Keratinocyte (primary cell): ENCODE measurements at places on chromosomes 3 and 15.

DNA sequence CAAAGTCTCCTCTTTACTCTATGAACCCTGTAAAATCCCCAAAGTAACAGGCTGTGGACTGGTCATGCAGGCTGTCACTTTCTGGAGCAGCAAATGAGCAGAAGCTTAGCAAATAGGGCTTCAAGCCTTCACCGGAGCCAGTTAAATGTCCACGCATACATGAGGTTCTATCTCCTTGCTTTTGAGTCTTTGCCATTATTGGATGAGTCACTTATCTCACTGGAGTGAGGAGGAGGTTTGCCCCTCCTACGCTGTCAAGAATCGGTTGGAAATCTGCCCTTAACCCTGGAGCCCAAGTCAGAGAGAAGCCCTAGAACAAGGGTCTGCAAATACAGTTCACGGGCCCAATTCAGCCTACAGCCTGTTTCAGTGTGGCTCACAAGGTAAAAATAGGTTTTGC is 126.1 kb upstream of the CTNNB1 start:
- no peak overlapping the region for H3K4me3 ChIP-seq
- no peaks in the 10 kb centered on the region for H3K36me3 ChIP-seq
- no peak overlapping the region for H3K27ac ChIP-seq
- no peak for DNase-seq
- H3K4me1 ChIP-seq: peaks cover 3% of the 10 kb centered on the region
- no peaks in the 10 kb centered on the region for H3K27me3 ChIP-seq

DNA sequence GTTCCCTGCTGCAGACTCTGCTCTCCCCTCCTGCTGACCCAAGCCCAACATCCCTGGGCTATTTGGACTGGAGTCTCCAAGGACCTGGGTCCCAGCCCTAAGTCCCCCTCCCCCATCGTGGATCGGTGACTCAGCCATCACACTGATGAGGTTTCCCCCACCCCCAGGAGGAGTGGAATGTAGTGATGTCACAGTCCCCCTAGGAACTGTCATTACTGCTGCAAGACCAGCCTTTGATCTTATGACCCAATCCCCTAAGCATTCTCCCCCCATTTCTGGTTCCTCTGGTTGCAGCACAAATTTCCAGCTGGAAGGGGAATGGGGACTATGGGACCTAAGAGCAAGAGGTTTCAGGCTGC is 63.4 kb upstream of the CSPG4 start:
- no peaks in the 10 kb centered on the region for H3K36me3 ChIP-seq
- H3K4me1 ChIP-seq: peaks cover 5% of the 10 kb centered on the region
- no peak overlapping the region for H3K27ac ChIP-seq
- DNase-seq: no peak
- H3K4me3 ChIP-seq: no peak overlapping the region

DNA sequence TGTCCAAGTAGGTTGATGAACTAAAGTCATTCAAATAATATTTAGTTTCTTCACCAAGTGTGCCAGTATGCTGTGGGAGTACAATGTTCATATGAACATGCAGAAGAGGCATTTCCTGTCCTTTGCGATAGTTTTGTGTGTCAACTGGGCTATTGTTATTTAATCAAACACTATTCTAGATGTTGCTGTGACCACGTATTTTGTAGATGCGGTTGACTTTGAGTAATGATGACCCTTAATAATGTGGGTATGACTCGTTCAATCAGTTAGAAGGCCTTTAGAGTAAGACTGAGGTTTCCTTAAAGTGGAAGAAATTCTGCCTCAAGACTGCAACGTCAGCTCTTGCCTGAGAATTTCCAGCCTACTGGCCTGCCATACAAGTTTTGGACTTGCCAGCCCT is 470.7 kb upstream of the CBLB start:
- no peak overlapping the region for H3K4me3 ChIP-seq
- no peaks in the 10 kb centered on the region for H3K36me3 ChIP-seq
- no peaks in the 10 kb centered on the region for H3K4me1 ChIP-seq
- no peak for DNase-seq

GRCh38 chr15:73926219-73927002 is at the start of gene LOXL1:
LOXL1 (plus strand) TSS chr15:73926462; CDS start chr15:73926784, 322 bp downstream.
- no peaks in the 10 kb centered on the region for H3K27me3 ChIP-seq
- no peak for DNase-seq
- H3K36me3 ChIP-seq: no peaks in the 10 kb centered on the region
- no peak within 1 kb of the TSS for H3K27ac ChIP-seq
- H3K4me3 ChIP-seq: peak within 1 kb of the TSS; percentile 41

DNA sequence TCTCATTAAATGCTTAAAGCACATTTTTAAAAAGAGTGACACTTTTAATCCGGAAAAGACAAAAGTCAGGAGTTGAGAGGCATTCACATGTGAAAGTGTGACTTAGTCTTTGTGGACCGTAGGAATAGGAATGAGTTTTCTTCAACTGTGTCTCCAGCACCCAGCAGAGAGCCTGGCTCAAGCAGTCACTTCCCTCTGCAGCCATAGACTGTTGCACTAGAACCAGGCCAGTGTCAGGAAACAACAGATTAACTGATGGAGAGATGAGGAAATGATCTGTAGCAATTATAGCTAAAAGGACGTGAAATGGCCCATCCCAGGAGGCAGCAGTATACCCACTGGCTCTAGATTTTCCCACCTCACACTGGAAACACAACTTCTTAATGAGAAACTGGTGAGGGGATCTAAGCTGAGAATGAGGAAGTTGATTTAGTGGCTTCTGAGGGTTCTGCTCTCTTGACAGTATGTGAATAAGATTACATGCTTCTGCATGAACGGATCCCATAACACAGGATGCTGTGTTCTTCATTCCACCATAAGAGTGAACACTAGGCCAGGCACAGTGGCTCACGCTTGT is 19.8 kb downstream of the CFAP92 start:
- H3K4me1 ChIP-seq: no peaks in the 10 kb centered on the region
- no peak overlapping the region for H3K4me3 ChIP-seq
- DNase-seq: no peak
- no peaks in the 10 kb centered on the region for H3K36me3 ChIP-seq
- H3K27ac ChIP-seq: no peak overlapping the region

DNA sequence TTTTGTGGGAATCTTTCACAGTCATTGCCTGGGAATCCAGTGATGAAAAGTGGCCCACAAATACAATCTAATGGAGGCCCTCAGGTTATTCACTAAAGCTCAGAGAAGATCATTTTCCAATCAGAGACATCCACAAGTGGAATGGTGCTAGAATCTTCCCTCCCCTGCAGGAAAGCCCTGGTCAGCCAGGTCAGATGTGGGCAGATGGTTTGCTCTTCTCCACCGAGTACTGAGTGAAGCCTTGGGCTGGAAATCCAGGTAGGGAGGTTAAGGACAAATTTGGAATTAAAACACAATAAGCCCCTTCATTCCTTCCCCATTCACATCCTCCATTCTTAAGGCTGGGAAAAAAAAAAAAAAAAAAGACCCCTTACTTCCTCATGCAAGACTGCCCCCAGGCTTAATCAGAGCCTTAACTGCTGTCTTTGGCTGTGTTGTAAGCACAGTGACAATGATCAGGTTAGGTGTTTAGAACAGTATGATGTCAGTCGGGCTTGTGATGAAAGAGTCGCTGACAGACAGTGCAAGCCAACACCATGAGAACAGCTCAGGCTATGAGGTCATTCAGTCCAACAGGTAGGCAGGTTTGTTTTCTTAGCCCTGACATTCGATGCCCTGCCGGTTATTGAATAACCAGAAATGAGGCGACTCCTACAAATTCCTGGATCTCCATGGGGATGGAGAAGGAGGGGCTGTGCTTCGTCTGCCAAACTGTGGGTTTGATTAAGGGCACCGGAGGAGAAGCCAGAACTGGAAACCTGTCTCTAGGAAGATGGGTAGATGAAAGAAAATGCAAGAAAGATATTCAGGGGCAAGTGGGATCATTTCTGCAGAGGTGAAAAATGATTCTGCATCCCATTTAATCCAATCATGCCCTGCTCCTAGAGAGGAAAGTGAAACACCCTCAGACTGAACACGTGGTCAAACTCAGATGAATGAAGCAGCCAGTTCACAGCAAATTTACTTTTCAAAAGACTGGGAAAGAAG is 23.5 kb upstream of the HES1 start:
- peaks cover 13% of the 10 kb centered on the region for H3K27me3 ChIP-seq
- DNase-seq: no peak
- no peaks in the 10 kb centered on the region for H3K36me3 ChIP-seq
- H3K4me3 ChIP-seq: no peak overlapping the region
- no peak overlapping the region for H3K27ac ChIP-seq

DNA sequence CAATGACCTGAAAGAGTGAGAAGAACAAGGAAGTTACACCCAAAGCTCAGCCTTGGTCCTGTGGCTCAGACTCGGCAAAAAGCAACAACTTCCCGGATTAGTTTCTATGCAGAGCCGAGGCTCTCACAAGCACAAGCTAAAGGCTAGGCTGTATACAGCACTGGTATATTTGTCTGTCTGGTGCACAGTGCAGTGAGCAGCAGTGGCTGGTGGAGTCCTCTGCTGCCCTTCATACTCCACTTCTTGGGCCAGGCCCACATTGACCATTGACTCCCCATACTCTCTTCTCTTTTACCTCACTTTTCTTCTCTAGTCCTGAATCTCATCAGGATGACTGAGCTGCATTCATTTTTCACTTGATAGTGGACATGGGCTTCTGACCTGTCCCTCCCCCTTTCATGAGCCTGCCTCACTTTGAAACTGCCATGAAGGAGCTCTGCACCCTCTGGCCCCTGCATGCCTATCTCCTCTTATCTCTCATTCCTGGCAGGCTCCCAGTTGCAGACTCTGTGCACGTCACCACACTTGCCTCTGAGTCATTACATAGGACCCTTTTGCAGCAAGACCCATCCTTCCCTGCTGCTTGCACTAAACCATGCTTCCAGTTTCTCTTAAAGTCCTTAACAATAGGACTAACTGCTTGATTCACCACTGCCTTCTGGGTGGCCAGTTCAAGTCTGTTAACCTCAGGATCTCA is 379.3 kb downstream of the NTRK3 start:
- H3K27me3 ChIP-seq: no peaks in the 10 kb centered on the region
- no peaks in the 10 kb centered on the region for H3K36me3 ChIP-seq
- no peak overlapping the region for H3K27ac ChIP-seq
- no peaks in the 10 kb centered on the region for H3K4me1 ChIP-seq
- H3K4me3 ChIP-seq: no peak overlapping the region
- DNase-seq: no peak

- H3K36me3 ChIP-seq: no peaks in the 10 kb centered on the region
- H3K27ac ChIP-seq: no peak overlapping the region
- no peaks in the 10 kb centered on the region for H3K4me1 ChIP-seq
- H3K27me3 ChIP-seq: peaks cover 10% of the 10 kb centered on the region
- no peak for DNase-seq
Measured at GRCh38 chr3:14508966-14509795, 31.0 kb downstream of the GRIP2 start.

DNA sequence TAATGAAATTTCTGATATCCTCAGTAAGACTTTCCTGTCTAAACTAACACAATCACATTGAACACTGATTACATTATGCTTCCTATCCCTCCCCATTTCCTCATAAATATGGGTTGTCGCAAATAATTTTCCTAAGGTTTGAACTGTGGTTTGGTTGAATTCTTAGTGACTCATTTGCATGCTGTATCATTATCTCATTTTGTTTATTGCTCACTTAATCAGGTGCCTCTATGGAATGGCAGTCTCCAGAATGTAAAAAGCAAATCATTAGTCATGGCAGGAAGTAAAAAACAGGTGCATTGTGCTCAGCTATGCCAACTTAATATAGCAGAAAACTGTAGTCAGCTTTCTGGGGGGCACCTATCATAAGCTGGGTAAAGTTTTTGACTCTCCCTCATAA is 216.0 kb upstream of the ZBTB20 start:
- no peaks in the 10 kb centered on the region for H3K36me3 ChIP-seq
- no peaks in the 10 kb centered on the region for H3K27me3 ChIP-seq
- DNase-seq: no peak
- H3K4me1 ChIP-seq: no peaks in the 10 kb centered on the region
- H3K27ac ChIP-seq: no peak overlapping the region
- H3K4me3 ChIP-seq: no peak overlapping the region

GRCh38 chr15:96273317-96274086 is 57.0 kb upstream of the NR2F2 start:
- no peaks in the 10 kb centered on the region for H3K27me3 ChIP-seq
- H3K4me3 ChIP-seq: no peak overlapping the region
- no peaks in the 10 kb centered on the region for H3K36me3 ChIP-seq
- peak overlapping the region; percentile 77 for H3K27ac ChIP-seq

- no peak for DNase-seq
- H3K4me3 ChIP-seq: no peak overlapping the region
- H3K27ac ChIP-seq: no peak overlapping the region
- no peaks in the 10 kb centered on the region for H3K27me3 ChIP-seq
- no peaks in the 10 kb centered on the region for H3K36me3 ChIP-seq
Measured at GRCh38 chr3:44902628-44903027, 28.2 kb downstream of the TGM4 start.

GRCh38 chr3:193236599-193236998 is 4.4 kb upstream of the PLAAT1 start:
- no peak for DNase-seq
- H3K4me3 ChIP-seq: no peak overlapping the region
- peaks cover 3% of the 10 kb centered on the region for H3K27me3 ChIP-seq
- peaks cover 5% of the 10 kb centered on the region for H3K4me1 ChIP-seq
- H3K36me3 ChIP-seq: no peaks in the 10 kb centered on the region

- H3K36me3 ChIP-seq: no peaks in the 10 kb centered on the region
- H3K4me3 ChIP-seq: no peak overlapping the region
- no peak overlapping the region for H3K27ac ChIP-seq
- DNase-seq: no peak
Measured at GRCh38 chr15:58357529-58358476, 74.0 kb upstream of the LIPC start.

GRCh38 chr3:56928379-56929068 is 126.8 kb upstream of the ARHGEF3 start:
- H3K27ac ChIP-seq: no peak overlapping the region
- H3K4me1 ChIP-seq: peaks cover 53% of the 10 kb centered on the region
- no peaks in the 10 kb centered on the region for H3K36me3 ChIP-seq
- H3K27me3 ChIP-seq: no peaks in the 10 kb centered on the region
- H3K4me3 ChIP-seq: no peak overlapping the region

GRCh38 chr3:18681818-18682345 is 256.7 kb upstream of the SATB1 start:
- no peaks in the 10 kb centered on the region for H3K27me3 ChIP-seq
- H3K4me3 ChIP-seq: no peak overlapping the region
- DNase-seq: no peak
- no peaks in the 10 kb centered on the region for H3K36me3 ChIP-seq
- no peaks in the 10 kb centered on the region for H3K4me1 ChIP-seq

- H3K36me3 ChIP-seq: no peaks in the 10 kb centered on the region
- H3K4me3 ChIP-seq: no peak overlapping the region
- peaks cover 9% of the 10 kb centered on the region for H3K4me1 ChIP-seq
- no peaks in the 10 kb centered on the region for H3K27me3 ChIP-seq
- no peak overlapping the region for H3K27ac ChIP-seq
Measured at GRCh38 chr15:48017747-48018146, 103.0 kb upstream of the SLC24A5 start.

- no peak for DNase-seq
- no peak overlapping the region for H3K27ac ChIP-seq
- H3K27me3 ChIP-seq: peaks cover 51% of the 10 kb centered on the region
- H3K36me3 ChIP-seq: no peaks in the 10 kb centered on the region
- H3K4me1 ChIP-seq: peaks cover 8% of the 10 kb centered on the region
- H3K4me3 ChIP-seq: no peak overlapping the region
Measured at GRCh38 chr3:39809995-39810595, 686 bp downstream of the MYRIP start.
